ENCODE measurements at places on chromosomes 3 and 15.

- DNase-seq = no peak
Measured at GRCh38 chr3:149142682-149143081, 13.2 kb downstream of the HPS3 start.

GRCh38 chr15:54149115-54149531, 170.9 kb downstream of the UNC13C start:
- no peak for DNase-seq

DNA sequence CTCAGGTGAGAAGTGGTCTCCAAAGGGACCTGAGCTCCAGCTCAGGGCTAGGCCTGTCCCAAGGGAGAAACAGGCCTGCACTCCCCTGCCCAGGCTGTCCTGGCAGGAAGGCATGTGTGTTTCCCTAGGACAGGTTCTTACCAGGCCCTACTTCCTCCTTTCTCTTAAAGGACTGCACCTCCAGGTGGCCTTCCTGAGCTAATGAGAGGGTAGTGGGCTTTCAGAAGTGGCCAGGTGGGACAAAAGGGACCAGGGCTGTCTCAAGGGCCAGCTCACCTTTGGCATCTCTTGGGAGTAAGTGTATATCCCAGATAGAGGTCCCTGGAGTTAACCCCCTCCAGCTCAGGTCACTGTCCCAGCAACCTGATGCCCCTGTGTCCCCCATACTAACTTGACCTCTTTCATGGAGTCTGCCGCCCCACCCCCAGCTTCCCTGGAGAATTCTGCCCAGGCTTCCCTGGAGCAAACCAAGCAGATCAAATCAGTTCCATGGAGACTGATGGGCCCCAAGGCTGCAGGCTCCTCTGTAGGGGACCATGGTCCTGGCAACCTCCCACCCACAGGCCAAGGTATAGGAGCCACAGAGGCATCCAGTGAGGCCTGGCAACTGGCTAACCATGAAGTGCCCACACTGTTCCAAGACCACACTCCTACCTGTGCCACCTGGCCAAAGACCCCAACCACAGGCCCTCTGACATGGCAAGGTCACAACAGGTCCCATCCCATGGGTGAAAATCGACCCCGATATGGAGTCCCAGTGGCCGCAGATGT, 67.6 kb downstream of the ZNF445 start:
- no peak for DNase-seq

DNA sequence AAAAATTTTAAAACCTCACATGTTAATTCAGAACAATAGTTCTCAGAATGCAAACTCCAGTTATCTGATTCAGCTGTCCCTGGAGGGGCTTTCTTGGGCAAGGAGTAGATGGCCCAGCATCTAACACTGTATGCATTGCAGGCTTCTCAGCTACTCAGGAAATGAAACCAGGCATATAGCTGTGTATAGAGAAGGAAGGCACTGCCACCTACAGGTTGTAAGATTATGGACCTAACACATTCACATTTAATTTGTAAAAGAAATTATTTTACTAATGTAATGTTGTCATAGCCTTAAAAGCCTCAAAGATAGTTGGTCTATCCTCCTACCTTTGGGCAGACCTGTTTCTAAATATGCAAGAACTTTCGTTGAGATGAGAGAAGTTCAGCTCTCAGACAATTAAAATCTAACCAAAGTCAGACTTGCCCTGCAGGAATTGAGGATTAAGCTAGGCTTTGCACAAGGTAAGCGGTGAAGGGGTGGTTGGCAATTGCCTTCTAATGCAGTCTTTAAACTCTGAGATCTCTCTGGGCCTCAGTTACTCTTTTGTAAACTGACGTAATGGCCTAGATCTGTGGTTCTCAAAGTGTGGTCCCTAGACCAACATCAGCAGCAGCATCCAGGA, 132.8 kb upstream of the SLC24A5 start:
- no peak for DNase-seq

DNA sequence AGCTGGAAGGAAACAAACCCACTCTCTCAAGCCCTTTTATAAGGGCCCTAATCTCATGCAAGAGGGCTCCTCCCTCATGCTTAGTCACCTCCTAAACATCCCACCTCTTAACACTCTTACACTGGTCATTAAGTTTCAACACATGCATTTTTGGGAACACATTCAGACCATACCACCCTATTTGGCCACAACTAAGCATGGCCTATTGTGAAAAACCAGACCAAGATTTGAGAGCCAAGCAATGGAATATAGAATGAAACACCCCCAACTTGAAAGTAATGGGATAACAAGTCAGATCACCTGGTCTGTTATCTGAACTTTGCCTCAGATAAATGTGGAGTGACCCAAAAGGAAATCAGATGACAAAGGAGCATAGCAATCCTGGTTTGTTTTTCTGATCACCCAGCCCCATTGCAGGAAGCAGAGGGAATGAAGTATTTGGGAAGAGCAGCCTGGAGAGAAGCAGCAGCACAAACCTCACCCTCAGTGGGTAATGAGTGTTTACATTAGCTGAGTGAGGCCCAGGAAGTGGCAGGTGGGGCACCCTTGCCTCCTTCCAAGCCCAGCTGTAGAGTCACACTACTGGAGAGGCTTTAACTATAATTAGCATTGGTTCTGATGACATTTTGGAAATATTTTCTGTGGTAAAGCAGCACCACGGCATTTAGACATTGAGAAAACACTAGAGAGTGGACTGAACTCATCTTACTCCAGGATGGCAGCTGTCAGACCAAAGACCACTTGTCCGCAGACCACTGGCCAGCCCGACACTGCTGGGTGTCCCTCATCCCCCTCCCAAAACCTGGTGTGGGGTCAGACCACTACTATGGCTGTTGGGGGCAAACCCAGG, 48.8 kb upstream of the PRTG start:
- no peak for DNase-seq

DNA sequence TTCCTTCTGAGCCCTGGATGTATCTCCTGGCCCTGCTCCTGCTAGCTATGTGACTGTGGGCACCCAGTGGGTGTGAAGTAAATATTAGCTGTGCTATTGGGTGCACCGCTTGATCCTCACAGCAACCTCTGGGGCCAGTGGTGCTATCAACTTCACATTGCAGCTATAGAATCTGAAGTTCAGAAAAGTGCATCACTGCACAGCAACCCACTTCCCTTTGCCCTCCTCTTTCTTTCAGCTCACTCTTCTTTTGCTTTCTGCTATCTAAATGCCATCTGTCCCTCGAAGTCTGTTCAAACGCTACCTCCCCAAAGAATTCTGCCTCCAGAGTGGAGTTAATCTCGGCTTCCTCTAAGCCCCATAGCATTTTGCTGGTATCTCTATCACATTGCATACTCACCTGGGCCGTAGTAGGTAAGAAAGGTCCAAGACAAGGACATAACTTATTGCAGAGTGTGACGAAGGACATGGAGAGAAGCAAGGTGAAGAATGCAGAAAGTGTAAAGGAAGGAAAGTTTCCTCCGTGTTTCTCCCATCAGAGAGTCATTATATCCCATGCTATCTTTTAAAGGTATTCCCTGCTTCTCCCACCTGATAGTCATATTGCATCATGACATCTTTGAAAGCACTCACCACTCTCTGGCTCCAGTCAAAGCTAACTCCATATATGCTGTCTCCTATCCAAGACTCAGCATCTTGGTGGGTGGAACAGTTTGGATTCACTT, 57.1 kb upstream of the BCL6 start:
- no peak for DNase-seq

DNA sequence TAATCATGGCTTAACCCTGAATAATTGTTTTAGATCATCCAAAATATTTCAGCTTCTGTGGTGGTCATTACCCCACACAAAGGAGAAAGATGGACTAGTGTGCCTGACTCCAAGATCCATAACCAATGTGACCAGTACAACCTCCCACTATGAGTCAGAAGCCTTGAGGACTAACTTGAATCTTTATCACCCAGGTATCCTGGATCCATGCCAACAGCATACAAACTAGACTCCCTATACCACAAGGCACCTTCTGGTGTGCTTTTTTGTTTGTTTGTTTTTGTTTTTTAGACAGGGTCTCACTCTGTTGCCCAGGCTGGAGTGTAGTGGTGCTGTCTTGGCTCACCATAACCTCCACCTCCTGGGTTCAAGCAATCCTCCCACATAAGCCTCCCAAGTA, 317.7 kb downstream of the VPS13C start:
- DNase-seq = no peak

- DNase-seq = no peak
Measured at GRCh38 chr3:70570584-70570983, 258.1 kb upstream of the MDFIC2 start.

- DNase-seq = no peak
Measured at GRCh38 chr3:46908294-46908985, 30.9 kb downstream of the PTH1R start.

- no peak for DNase-seq
Measured at GRCh38 chr15:29731865-29732264, 90.4 kb downstream of the TJP1 start.

DNA sequence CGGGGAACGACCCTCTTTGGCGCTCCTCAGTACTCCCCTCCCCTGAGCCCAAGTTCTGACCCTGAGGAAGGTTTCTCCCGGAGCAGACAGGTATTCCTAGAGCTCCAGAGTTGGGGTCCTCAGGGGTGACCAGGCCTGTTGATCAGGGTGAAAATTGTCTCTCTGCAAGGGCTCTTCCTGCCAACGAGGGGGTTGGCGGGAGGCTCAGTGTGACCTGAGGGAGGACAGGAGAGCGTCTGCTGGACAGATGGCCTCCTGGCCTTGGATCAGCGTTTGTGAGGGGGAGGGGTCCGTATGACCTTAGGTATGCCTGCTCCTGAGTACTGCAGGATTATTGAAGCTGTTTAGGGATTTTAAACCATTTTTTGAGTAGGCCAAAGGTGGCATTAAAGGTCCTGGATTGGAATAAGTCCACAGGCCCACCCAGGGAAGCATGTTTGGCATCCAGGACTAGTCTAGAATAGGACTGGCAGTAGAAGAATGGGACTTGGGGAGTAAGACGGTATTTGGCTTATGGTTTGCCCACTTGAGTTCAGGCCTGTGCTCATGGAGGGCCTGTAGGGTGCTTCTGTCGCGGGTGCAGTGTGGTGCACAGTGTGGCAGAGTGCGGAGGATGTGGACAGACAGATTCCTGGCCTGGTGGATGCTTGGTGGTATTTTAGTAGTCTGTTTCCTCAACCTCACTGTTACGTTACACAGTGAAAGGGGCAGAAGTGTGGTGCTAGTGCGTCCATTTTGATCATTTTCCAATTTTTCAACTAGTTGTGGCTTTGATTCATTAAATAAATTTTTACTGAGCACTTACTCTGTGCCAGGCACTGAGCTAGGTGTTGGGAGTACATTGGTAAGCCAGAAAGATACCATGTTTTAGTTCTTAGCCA, 959 bp downstream of the ZNF592 start:
- DNase-seq = no peak

DNA sequence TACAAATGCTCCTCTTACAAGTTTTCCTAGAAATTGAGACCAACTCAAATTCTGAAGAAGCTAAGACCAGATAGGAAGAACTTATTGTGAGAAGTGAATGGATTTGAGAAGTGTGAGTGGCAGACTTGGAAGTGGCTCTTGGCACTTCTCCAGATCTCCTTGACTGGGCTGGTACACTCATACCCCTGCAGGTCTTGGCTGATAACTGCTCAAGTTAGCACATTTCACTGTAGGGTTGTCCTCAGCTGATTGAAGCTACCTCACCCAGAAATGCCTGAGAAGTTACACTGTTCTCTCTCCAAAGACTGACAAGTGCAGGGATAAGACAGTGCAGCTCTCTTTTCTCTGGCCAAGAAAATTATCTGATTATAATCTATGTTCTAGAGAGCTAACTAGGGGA, 16.5 kb upstream of the CLDN1 start:
- no peak for DNase-seq

DNA sequence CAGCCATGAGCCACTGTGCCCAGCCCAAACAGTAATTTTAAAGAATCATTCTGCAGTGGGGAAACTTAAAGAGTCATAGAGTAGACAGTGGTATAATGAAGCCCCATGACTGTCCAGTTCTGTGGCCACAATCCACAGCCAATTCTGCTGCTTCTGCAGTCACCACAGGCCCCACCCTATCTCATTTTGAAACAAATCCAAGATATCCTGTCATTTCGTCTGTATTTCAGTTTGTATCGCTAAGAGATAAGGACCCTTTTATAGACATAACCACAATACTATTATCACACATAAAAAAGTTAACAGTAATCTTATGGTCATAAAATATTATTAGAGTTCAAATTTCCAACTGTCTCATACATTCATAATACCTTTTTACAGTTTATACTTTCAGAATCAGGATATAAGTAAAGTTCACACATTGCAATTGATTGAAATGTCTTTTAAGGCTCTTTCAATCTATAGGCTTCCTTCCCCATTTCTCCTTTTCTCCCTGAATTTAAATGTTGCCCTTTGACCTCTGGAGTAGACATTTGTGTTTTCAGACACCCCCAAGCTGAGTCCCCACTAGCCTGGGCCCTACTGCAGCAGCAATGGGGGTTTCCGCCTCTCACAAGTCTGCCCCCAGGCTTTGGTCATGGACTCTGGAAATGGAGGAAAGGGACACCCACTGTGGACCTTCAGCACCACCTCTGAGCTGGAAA, 4.2 kb upstream of the NUP210 start:
- DNase-seq = no peak

- no peak for DNase-seq
Measured at GRCh38 chr3:172098698-172099494, 59.5 kb downstream of the FNDC3B start.

- DNase-seq = no peak
Measured at GRCh38 chr3:188156056-188156455, 2.1 kb downstream of the LPP start.

DNA sequence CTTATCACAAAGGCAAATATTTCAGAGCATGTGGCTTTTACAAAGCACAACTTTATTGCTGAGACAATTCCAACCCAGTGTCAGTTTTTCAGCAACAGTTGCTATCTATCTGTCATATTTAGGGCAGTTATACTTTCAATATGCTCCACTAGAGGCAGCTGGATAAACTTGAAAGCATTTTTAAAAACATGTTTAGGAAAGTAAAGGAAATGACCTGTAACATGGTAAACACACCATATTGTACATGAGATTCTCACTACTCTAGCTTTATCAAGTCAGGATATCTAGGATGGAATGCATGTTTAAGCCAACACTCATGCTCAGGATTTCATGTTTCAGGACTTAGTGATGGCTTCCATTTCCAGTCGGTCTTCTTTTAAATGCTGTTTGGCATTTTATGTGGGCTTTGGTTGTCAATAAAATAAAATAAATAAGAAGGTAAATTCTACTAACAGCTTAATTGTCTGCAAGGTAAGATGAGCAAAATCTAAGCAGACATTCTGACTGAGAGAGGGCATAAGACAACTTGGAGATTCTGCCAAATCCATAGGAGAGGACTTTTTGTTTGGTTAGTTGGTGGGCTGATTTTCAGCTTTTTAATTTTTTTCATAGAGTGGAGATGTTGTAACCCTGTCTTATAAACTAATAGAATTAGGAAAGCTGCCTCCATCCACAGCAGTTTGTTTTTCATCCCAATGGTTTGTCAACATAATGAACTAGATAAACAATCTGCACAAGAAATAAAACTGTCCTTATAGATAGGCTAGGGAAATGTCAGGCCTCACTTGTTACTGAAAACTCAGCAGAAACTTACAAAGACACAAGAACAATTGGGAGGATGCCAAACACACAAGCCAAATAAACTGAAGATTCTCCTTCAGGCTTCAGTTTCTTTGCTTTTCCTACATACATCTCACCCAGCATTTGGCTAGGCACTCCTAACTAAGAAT, 63.4 kb upstream of the CPB1 start:
- DNase-seq = no peak

- no peak for DNase-seq
Measured at GRCh38 chr3:141413391-141413790, 45.1 kb downstream of the ZBTB38 start.

GRCh38 chr3:15332405-15333098, at the start of gene SH3BP5:
Gene SH3BP5 (minus strand): TSS chr3:15332586. CDS start chr3:15332408, 178 bp downstream.
- peak; percentile 69 for DNase-seq

All from T-helper 17 cell (primary cell).